ENCODE measurements at places on chromosomes 1 and 21.

DNA sequence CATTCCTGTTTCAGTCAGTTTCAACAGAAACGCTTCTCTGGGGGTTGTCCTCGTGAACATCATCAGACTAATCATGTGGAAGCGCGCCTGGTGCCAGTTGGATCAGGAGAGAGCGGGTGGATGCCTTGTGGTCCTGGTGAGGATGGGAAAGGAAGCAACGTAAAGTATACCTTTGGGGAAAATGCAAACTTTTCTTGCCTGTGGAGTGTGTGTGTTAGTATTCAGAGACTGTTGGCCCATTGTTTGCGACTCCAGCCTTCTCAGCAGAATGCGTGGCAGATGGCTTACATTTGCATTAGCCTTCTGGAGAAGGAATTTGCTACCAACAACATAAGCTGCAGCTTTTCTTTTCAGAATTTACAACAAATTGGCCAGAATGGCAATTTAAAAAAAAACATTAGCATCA is 173.9 kb downstream of the RWDD3 start:
- DNase-seq = no peak

- no peak for DNase-seq
Observed at GRCh38 chr1:162704673-162705424, 72.6 kb downstream of the DDR2 start.

DNA sequence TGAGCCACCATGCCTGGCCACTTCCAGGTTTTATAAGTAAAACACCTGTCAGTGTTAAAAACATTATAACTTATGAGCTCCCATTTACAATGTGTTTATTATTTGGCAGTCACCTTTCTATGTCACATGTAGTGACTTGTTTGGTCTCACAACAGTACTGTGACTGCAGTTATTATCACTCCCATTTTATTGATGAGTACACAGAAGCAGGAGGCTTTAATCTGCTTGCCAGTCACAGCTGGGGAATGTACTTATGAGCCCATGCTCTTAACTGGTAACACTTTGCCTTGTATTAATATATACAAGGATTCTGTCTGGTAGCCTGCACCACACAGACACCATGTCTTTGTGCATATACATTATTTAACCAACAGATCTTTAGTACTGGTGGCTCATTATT is 31.1 kb upstream of the BACH1 start:
- no peak for DNase-seq

GRCh38 chr1:217348960-217349664 is 281.8 kb downstream of the GPATCH2 start:
- DNase-seq = no peak

GRCh38 chr1:189524501-189524900 is 953.2 kb downstream of the BRINP3 start:
- DNase-seq = no peak

DNA sequence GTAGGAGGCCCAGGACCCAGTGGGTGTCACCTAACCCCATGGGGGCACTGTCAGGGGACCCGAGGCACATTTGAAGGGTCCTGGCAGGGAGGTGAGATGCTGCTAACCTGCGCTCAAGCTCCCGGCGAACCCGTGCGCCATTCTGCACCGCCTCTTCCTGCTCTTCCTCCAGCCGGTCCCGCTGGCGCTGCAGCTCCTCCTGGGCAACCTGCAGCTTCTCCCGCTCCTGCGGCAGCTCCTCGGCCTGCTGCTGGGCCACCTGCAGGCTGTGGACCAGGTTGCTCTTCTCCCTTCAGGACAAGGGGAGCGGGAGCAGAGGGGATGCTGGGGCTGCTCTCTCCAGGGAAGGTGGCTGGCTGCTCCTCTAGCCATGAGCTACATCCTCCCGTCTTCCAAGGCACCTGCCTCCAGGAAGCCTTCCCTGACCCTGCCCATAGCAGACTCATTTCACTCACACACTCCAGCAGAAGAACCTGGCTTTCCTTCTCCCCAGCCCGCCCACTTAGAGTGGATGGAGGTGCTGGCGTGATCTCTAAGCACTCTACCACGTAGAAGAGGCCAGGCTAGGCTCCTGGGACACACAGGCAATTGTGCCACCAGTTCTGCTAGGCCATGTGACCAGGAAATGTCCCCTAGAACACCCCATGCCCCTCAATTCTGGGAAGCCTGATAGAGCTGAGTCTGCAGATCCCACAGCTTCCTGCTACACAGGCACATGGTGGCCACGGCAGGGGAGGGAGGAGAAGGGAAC is 15.2 kb upstream of the NBPF1 start:
- no peak for DNase-seq

DNA sequence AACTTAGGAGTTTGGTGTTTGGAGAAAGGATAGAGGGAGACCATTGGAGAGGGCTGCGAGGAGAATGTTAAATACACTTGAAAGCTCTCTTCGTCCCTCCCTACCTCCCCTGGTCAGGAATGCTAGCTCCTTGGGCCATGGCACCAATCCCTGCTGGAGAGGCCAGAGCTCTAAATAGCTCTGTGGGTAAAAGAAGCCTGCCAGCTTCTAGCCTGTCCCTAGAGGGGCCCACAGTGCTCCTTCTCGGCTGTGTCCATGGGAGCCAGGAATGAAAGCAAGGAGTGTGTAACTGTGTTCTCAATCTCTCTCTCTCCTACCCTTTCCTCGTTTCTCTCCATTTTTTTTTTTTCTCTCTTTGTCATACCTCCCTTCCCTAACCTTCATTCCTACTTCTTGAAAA is at the start of gene CCDC190:
TSS of gene CCDC190 (minus strand) at position 75 of the 400 bp plus-strand sequence. CDS start 1,529 bp downstream, outside the sequence.
- DNase-seq = no peak

Measured in GOT3 (cell line).